ENCODE measurements at places on chromosomes 5 and 9.

GRCh38 chr5:78905084-78905938 lies 79.8 kb downstream of the ARSB start:
- DNase-seq: no peak

DNA sequence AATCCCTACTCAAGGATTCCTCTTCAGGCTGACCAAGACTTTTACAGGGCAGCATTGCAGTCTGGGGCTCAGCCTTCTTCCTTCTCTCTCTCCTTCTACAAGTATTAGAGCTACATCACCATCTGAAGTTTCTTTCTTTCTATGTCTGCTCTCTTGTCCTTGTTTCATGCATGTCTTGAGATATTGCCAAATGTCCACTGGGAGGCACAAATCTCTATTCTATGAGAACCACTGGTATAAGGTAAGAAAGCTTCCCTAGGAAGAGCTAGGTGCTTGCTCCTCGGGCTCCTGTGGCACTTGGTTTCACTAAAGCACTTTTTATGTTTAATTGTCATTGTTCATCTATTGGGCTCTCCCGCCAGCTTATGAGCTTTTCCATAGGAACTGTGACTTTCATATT lies 289.2 kb upstream of the PCSK5 start:
- DNase-seq: no peak

- no peak for DNase-seq
Observed at GRCh38 chr9:36137392-36138004, 965 bp downstream of the GLIPR2 start.

GRCh38 chr5:135106610-135107471 lies 72.8 kb upstream of the PITX1 start:
- DNase-seq: no peak

- DNase-seq: no peak
Observed at GRCh38 chr9:134641990-134642384, 384 bp downstream of the COL5A1 start.

DNA sequence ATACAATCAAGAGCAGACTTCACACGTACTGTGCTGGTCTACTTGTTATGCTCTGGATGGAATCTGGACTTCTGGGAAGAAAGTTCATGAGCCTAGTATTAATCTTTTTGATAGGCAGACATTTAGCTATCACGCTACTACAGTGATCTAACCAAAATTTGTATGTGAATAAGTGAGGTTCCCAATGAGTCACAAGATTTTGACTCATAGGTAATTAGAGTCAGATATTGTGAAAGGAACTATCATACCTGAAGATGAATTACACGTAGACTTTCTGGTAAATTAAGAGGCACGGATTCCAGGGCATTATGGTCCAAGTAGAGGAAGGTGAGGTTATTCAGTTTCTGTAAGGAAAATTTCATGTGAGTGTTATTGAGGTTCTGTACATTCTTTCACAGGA lies 18.4 kb downstream of the OGN start:
- DNase-seq: no peak

DNA sequence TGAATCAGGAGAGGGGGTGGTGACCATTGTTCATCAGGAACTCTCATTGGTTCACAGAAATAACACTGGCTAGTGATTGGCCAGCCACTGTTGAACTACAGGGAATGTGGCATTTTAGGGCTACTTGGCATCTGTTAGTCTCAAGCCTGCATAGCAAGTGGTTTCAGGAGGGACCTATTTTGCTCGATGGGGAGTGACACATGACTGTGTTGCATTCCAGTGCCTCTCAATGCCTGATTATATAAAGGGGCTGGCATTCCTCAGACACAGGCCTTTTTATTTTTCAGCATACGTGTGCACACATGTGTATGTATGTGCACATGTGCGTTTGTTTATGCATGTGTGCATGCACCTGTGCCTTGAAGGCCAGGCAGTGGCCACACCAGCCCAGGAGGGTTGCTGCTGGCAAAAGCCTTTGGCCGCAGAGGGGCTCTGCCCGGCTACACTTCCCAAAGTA lies 23.2 kb downstream of the FGD3 start:
- DNase-seq: no peak

DNA sequence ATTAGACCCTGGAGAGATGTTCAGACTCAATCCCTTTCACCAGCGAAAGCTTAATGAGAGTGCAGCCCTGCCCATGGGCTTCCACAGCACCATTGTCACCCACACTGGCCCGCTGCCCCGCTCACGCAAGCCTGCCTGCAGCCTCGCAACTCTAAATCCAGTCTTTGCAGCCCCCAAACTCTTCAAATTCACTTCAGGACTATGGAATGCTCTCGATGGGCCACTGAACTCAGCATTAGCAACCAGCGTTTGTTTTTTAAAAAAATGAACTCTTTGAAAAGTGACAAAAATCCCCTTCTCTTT lies 17.1 kb downstream of the DCANP1 start:
- no peak for DNase-seq

DNA sequence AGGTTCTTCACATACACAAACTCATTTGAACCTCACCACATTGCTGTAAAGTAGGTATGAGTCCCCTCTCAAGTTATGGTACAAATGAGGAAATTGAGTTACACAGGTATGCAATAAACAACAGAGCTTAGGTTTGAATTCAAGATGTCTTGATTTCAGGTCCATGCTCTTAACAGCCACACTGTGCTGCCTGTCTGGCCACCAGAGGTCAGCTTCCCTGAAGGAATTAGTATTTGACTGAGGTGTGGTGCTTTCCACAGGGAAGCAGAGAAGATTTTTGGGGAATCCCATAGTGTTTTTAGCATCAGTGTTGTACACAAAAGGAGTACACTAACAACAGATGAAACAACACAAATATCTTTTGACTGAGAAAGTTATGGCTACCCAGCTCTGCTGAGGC lies 94.4 kb upstream of the ITGA1 start:
- no peak for DNase-seq

DNA sequence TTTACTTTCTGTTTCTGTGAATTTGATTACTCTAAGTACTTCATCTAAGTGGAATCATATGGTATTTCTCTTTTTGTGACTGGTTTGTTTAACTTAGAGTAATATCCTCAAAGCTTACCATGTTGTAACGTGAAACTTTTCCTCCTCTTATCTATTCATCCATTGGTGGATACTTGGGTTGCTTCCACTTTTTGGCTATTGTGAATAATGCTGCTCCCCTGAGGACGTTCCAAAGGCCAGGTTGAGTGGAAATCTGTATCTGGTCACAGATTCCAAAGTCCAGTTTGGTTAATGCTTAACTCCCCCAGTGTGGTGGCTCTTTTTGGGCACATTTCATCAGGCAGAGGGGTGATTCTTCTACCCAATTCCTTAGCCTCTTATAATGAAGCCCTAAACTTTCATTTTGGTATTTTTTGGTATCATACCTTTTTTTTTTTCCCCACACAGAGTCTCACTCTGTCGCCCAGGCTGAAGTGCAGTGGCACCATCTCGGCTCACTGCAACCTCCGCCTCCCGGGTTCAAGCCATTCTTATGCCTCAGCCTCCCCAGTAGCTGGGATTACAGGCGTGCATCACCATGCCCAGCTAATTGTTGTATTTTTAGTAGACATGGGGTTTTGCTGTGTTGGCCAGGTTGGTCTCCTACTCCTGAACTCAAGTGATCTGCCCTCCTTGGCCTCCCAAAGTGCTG lies 65.4 kb downstream of the CMYA5 start:
- no peak for DNase-seq

DNA sequence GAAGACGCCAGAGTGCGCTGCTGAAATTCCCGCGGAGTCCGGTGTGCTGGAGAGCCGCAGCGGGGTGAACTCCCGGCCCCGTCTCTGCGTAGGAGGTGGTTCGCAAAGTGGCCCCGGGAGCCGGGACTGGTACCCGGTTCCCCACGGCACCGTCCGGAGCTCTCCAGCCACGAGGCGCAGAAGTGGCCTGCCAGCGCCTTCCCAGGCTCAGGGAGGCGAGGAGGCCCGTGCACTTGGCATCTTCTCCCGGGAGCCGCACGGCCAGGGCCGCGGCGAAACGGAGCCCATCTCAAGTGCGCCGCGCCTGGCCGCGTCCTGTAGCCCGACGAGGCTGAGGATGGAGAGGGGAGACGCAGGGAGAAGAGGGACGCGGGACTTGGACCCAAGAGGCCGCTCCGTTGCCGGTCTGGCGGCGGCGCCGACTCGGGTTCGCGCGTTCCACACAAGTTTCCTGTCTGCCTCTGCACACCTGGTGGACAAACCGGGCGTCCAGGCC lies 1.1 kb upstream of the IRX1 start:
- DNase-seq: no peak

DNA sequence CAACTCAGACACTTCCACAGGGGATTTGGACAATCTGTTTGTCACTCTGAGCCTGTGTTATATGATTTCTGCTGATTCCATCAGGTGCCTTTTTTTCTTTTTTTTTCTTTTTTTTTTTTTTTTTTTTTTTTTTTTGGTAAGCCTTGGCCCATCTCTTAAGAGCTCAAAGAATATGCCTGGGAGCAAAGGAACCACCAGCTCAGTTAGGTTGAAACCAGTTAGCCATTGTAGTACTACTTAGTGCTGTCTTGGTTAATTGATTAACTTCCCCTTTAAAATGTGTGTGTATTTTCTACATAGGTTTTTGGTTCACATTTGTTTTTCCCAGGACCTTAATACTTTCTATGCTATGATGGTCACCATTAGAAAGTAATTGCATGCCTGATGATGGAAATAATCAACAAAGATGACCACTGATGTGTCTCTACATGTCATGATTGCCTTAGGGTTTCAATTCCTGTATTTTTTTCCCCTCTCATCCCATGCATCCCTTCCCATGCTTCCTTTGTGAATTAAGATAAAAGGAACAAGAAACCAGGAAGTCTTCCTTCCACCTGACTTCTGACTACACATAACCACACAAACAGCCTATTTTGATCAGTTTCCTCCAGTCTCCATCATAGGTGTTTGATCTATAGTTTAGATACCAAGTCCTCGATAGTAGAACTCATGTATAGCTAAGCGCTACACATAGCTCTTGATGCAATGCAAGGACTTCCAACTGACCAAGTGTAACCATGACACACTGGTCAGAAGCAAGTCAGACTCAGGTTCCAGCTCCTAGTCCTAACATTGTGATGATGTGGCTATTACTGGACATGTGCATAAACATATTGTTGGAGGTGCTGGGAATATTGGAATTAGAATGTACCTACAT lies 306.1 kb downstream of the EFNA5 start:
- DNase-seq: no peak

- peak; percentile 40 for DNase-seq
Observed at GRCh38 chr9:92133949-92134604, 18.9 kb upstream of the SPTLC1 start.

DNA sequence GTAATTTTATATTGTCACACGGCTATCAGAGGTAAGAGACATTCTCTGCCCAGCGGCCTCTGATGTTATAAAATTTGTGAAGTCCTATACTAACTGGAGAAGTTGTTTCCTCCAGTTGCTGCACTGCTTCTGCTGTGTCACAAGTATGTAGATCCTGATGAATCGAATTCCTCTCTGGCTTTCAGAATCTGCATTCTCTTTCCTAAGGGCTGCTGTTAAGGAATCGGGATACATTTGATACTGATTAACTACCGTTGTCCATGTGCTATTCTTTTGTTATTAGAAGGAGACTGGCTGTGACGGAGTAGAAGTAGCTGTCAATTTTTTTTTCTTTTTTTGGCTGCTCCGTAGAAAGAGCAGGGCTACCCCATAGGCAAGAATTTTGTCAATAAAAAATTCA lies 81.7 kb upstream of the LRRC70 start:
- no peak for DNase-seq

- DNase-seq: no peak
Observed at GRCh38 chr9:34179213-34180136, 632 bp downstream of the UBAP1 start.

DNA sequence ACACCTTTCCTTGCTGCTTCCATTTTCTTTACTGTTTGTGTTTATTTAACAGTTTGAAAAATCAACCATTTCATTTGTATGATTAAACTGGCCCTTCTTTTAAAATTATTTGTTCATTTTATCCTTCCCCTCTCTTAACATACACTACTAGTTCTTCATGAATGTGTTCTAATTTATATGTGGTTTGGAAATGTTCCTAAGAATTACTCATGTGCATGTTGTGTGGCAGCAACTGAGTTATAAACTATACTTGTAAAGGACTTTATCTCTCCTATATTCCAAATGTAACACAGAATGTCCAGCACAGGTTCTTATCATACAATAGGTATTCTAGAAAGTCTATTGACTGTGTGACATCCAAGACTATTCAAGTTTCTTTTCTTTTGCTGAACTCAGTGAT lies 358.2 kb upstream of the MEF2C start:
- DNase-seq: no peak

DNA sequence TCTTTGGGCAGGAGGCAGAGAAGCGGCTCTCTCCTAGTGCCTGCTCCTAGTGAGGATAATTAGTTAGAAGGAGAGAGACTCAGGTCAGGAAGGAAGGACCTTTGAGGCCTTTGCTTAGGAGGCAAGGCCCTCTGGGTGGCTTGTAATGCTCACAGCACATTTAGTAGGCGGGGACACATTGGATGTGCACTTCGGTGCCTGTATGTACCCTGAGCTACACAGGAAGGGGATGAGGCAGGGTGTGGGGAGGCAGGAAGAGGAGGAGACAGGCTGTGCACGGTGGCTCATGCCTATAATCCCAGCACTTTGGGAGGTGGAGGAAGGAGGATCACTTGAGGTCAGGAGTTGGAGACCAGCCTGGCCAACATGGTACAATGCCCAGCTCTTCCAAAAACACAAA lies 7.2 kb upstream of the LCN2 start:
- DNase-seq: no peak

DNA sequence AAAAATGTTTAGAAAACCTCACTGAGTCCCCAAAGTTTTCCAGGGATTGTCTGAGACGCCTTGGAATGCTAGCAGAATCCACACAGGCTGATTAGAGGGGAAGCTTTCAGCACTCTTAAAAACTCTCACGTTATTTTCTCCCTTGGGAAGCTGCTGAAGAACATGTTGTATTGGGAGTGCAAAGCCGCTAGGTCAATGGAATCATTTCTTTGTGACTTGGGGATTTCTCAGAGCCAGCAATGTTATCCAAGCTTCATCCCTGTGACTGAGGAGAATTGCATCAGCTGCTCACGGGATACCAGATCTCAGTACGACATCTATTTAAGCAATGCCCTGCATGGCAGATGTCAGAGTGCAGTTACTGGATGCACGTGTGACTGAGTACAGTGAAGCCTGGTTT lies 426.4 kb upstream of the MPDZ start:
- DNase-seq: peak; percentile 37

DNA sequence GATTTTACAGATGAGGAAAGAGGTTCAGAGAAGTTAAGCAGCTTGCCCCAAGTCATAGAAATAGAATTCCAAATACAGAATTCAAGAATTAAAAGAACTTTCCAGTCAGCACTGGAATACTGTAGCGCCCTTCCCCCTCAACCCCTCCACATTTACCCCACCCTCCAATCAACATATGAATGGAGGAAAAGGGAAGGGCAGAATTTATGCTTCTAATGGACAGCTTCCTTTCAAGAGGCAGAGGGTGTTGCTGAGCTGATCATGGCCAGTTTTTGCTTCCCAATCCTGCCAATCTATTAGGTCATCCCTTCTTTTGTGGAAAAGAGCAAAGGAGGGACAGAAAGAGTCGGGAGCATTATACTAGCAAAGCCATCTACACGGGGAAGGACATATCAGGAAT lies 39.1 kb upstream of the ANKRD31 start:
- DNase-seq: no peak

GRCh38 chr9:129725795-129726251 lies 27.0 kb downstream of the PTGES start:
- DNase-seq: no peak
